ENCODE measurements at places on chromosomes 12 and 14.
A peak's percentile ranks its signal among the peaks of the same experiment; 100 is the strongest.

DNA sequence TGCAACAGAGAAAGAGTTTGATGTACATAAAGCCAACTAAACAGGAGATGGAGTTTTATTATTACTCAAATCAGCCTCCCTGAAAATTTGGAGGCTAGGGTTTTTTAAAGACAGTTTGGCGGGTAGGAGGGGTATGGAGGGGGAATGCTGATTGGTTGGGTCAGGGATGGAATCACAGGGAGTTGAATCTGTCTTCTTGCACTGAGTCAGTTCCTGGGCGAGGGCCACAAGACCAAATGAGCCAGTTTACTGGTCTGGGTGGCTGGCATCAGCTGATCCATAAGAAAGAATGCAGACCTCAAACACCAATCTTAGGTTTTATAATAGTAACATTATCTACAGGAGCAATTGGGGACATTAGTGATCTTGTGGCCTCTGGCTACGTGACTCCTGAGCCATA lies 64.9 kb downstream of the RIN3 start:
- DNase-seq, result peak; percentile 34
- H3K4me1 ChIP-seq, result peaks cover 24% of the 10 kb centered on the region
- no peak overlapping the region for H3K4me3 ChIP-seq
- no peaks in the 10 kb centered on the region for H3K36me3 ChIP-seq

- peak overlapping the region; percentile 3 for H3K27ac ChIP-seq
- H3K36me3 ChIP-seq, result no peaks in the 10 kb centered on the region
- no peaks in the 10 kb centered on the region for H3K27me3 ChIP-seq
Measured at GRCh38 chr14:58078068-58078467, 73.9 kb downstream of the ARMH4 start.

GRCh38 chr14:66139432-66139831 lies 346.7 kb upstream of the CCDC196 start:
- no peaks in the 10 kb centered on the region for H3K4me1 ChIP-seq
- no peaks in the 10 kb centered on the region for H3K27me3 ChIP-seq
- no peak overlapping the region for H3K4me3 ChIP-seq
- H3K27ac ChIP-seq, result no peak overlapping the region
- H3K36me3 ChIP-seq, result no peaks in the 10 kb centered on the region

DNA sequence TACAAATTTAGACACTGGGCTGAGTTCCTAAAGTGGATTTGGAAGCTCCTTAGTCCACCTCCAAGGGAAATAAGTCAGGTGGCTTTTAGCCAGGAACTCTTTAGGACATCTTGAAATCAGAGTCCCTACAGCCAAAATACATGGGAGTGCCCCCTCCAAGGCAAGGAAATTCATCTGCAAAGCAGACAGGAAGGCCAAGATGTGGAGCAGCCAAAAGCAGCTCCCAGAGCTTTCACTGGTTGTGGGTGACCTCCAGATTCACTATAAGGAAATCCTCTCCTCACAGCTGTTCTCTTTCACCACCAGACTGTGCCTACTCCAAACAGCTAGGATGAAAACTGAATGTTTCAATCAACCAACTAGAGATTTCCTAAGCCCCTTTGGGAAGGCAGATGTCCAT lies 6.6 kb downstream of the TTC9 start:
- no peaks in the 10 kb centered on the region for H3K36me3 ChIP-seq
- no peak overlapping the region for H3K27ac ChIP-seq
- H3K4me1 ChIP-seq, result peaks cover 7% of the 10 kb centered on the region

DNA sequence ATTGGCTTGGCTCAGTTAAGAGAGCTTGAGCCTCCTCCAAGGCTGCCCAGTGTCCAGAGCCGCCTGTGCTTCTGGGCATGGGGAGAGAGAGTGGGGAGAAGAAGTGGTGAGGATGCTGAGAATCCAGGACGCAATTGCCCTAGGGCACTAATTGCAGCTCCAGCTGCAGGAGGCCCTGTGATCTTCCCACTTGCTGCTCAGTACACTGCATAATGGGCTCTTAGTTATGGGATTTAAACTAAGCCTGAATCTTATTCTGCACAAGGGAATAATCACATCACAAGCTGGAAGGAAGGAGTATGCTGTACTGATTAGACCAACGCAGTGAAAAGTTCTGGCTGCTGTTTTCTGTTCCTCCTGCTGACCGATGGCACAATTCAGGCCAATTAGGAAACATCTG lies 101.0 kb upstream of the PRMT8 start:
- H3K4me1 ChIP-seq, result no peaks in the 10 kb centered on the region
- H3K27me3 ChIP-seq, result no peaks in the 10 kb centered on the region
- H3K4me3 ChIP-seq, result no peak overlapping the region
- no peak for DNase-seq
- no peaks in the 10 kb centered on the region for H3K36me3 ChIP-seq

All from thoracic aorta (tissue), 2 donors.